IMR-90 (cell line): ENCODE measurements at places on chromosomes 6 and 20. TPM values are rescaled to one million over a fixed set of nuclear protein-coding genes. Genes with fewer than 3 reads are reported as not detected.

PLG gene
- total RNA-seq, result not detected in 2 replicates

NPBWR2 gene
- not detected in 2 replicates for total RNA-seq

EPHA7 gene
- total RNA-seq, result not detected in 2 replicates

KHDC1L gene
- total RNA-seq, result 0.18 TPM in 1 of 2 replicates, not detected in the other

TRPC4AP gene
- total RNA-seq, result 39.4 and 41.0 TPM in 2 replicates

PBOV1 gene
- not detected in 2 replicates for total RNA-seq

TMEM170B gene
- 0.18 and 0.28 TPM in 2 replicates for total RNA-seq

GRM1 gene
- not detected in 2 replicates for total RNA-seq

BMP6 gene
- total RNA-seq, result 0.18 and 0.28 TPM in 2 replicates

SLC2A10 gene
- total RNA-seq, result 14.7 and 15.2 TPM in 2 replicates

RAE1 gene
- 32.5 and 32.8 TPM in 2 replicates for total RNA-seq

CALHM4 gene
- not detected in 2 replicates for total RNA-seq

DZANK1 gene
- total RNA-seq, result 0.54 and 0.83 TPM in 2 replicates

FAM83B gene
- total RNA-seq, result under 0.01 and 0.18 TPM in 2 replicates

NRSN1 gene
- not detected in 2 replicates for total RNA-seq

FAXC gene
- total RNA-seq, result 1.1 and 1.9 TPM in 2 replicates

MEI4 gene
- total RNA-seq, result not detected in 2 replicates

MAK gene
- under 0.01 TPM in 1 of 2 replicates, not detected in the other for total RNA-seq

OR2J1 gene
- not detected in 2 replicates for total RNA-seq

TINAG gene
- total RNA-seq, result not detected in 2 replicates

FAM83C gene
- total RNA-seq, result not detected in 2 replicates

USP49 gene
- 1.4 TPM in 2 replicates for total RNA-seq

BPI gene
- total RNA-seq, result not detected in 2 replicates

SLC22A16 gene
- total RNA-seq, result not detected in 2 replicates

DEFB118 gene
- not detected in 2 replicates for total RNA-seq

HTR1E gene
- not detected in 2 replicates for total RNA-seq

THBD gene
- total RNA-seq, result under 0.01 TPM in 1 of 2 replicates, not detected in the other

CCN5 gene
- total RNA-seq, result not detected in 2 replicates

MYCT1 gene
- 0.90 and 1.1 TPM in 2 replicates for total RNA-seq

SNX9 gene
- 41.2 and 41.9 TPM in 2 replicates for total RNA-seq

SEMG1 gene
- total RNA-seq, result not detected in 2 replicates

C6orf58 gene
- total RNA-seq, result not detected in 2 replicates

PHACTR3 gene
- not detected in 2 replicates for total RNA-seq

MYT1 gene
- not detected in 2 replicates for total RNA-seq

KCNQ5 gene
- total RNA-seq, result 1.3 and 1.7 TPM in 2 replicates

CBFA2T2 gene
- total RNA-seq, result 3.3 and 3.8 TPM in 2 replicates

C6orf141 gene
- total RNA-seq, result not detected in 2 replicates

TFAP2C gene
- total RNA-seq, result under 0.01 TPM in 2 replicates

MYB gene
- total RNA-seq, result 0.83 and 0.90 TPM in 2 replicates

DST gene
- total RNA-seq, result 452 and 544 TPM in 2 replicates

NNAT gene
- total RNA-seq, result 2.0 and 2.8 TPM in 2 replicates

ELOVL5 gene
- 42.3 and 50.5 TPM in 2 replicates for total RNA-seq
